ENCODE measurements at places on chromosomes 5 and 9.

GRCh38 chr9:90127923-90128322 is 514.7 kb downstream of the DIRAS2 start:
- DNase-seq = no peak

DNA sequence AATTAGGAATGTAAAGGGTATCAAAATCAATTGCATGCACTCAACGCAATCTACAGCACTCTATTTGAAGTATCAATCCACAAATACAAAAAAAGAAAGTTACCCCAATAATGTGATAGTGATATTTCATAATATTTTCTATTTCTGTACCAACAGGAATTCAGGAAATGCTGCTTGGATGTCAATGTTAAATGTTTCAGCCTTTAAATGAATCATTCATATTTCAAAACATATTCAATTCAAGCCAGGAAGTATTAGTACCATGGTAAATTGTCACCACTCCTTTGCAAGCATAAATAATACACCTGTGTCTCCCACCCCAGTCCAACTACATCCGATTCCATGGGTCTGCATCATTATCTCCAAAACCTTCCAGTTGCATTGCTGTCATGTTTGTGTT is 1185.5 kb upstream of the CDH18 start:
- no peak for DNase-seq

DNA sequence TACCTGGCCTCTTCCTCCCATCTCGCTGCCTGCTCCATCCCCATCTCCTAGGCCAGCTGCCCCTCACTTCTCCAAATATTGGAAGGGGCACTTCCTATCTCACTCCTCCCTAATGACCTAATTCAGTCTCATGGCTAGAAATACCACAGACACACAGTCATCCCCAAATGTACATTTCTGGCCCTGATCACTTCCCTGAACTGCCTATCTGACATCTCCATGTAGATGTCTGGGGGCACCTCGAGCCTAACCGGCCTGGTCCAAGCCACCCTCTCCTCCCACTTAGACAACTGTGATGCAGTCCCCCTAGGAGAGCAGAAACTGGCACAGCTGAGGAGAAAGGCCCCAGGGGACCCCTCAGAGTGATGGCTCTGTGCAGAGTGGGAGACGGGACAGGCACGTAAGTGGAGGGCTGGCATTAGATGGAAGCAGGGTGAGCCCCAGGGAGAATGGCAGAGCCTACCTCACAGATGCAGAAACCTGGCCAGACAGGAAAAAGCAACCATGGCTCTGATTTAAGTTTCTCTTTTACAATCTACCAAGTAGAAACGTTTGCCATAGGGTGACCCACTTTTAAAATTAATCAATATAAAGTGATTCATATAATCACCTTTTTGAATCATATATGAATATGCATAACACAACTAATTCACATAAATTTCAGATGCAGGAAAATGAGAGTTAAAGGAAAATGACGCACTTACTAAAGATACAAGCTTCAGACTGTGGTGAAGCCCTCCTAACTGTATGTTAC is 22.1 kb downstream of the CAMSAP1 start:
- peak; percentile 35 for DNase-seq

DNA sequence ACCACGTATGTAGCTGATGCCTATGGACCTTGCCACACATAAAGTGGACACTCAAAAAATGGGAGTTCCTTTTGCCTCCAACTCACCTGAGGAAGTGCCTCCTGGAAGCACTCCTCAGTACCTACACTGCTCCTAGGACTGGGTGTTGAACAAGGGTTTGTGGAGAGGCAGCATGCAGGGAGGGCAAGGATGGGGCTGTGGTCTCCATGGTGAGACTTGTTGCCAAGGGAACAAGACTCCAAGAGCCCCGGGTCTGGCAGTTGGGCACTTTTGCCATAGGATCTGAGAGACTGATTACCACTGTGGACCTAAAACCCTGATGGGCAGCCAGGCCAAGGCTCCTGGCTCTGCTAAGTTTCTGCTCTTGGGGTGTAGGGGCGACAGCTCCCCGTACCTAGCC is 6.9 kb upstream of the NR5A1 start:
- no peak for DNase-seq

- DNase-seq = peak; percentile 24
These were observed at the start of the genes EIF4E1B and SNCB for GRCh38 chr5:176629853-176630680. Gene EIF4E1B (plus strand): TSS chr5:176630675. CDS start chr5:176642788, 12,113 bp downstream. Gene SNCB (minus strand): TSS chr5:176630534. CDS start chr5:176629654, 880 bp downstream.

GRCh38 chr9:132166599-132166998 is 4.7 kb downstream of the NTNG2 start:
- DNase-seq = no peak

- peak; percentile 42 for DNase-seq
These were observed 228.9 kb upstream of the CD180 start for GRCh38 chr5:67425514-67425913.
